HFFc6 (cell line): ENCODE measurements at places on chromosomes 7 and 10.

- peaks cover 5% of the 10 kb centered on the region for H3K27me3 ChIP-seq
- no peak overlapping the region for H3K4me3 ChIP-seq
- no peak for DNase-seq
- H3K4me1 ChIP-seq = peaks cover 29% of the 10 kb centered on the region
- H3K36me3 ChIP-seq = peaks cover 11% of the 10 kb centered on the region
Observed at GRCh38 chr7:102064361-102065025, 222.2 kb upstream of the SH2B2 start.

- no peak overlapping the region for H3K4me3 ChIP-seq
- DNase-seq = peak; percentile 22
- H3K27ac ChIP-seq = no peak overlapping the region; the same call in 1 of the 2 replicates
Observed at GRCh38 chr7:78225534-78225933, 427.0 kb downstream of the PHTF2 start.

- DNase-seq = peak; percentile 4
- H3K27me3 ChIP-seq = peaks cover 3% of the 10 kb centered on the region; the same call in 1 of the 2 replicates
- H3K27ac ChIP-seq = no peak overlapping the region
Observed at GRCh38 chr10:74371696-74372095, 220.7 kb downstream of the ADK start.

GRCh38 chr7:111987886-111988285, 218.3 kb downstream of the DOCK4 start:
- H3K36me3 ChIP-seq = 0 out of 2 replicates have a peak, but pooled peaks cover 9% of the 10 kb centered on the region
- no peak for DNase-seq
- no peak overlapping the region for H3K27ac ChIP-seq
- peaks cover 40% of the 10 kb centered on the region for H3K4me1 ChIP-seq

- no peaks in the 10 kb centered on the region for H3K4me1 ChIP-seq
- H3K4me3 ChIP-seq = no peak overlapping the region
- no peak for DNase-seq
- H3K36me3 ChIP-seq = no peaks in the 10 kb centered on the region; the same call in 1 of the 2 replicates
- no peaks in the 10 kb centered on the region for H3K27me3 ChIP-seq
Observed at GRCh38 chr7:54738737-54739136, 20.3 kb downstream of the SEC61G start.

DNA sequence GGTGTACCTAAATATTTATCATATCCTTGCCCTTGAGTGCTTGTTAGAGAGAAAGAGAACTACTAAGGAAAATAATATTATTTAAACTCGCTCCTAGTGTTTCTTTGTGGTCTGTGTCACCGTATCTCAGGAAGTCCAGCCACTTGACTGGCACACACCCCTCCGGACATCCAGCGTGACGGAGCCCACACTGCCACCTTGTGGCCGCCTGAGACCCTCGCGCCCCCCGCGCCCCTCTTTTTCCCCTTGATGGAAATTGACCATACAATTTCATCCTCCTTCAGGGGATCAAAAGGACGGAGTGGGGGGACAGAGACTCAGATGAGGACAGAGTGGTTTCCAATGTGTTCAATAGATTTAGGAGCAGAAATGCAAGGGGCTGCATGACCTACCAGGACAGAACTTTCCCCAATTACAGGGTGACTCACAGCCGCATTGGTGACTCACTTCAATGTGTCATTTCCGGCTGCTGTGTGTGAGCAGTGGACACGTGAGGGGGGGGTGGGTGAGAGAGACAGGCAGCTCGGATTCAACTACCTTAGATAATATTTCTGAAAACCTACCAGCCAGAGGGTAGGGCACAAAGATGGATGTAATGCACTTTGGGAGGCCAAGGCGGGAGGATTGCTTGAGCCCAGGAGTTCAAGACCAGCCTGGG, 11.4 kb downstream of the SERPINE1 start:
- peak overlapping the region; percentile 98 for H3K27ac ChIP-seq
- peaks cover 83% of the 10 kb centered on the region for H3K27me3 ChIP-seq
- H3K4me1 ChIP-seq = peaks cover 84% of the 10 kb centered on the region
- peak overlapping the region; percentile 98 for H3K4me3 ChIP-seq
- peaks cover 44% of the 10 kb centered on the region for H3K36me3 ChIP-seq

DNA sequence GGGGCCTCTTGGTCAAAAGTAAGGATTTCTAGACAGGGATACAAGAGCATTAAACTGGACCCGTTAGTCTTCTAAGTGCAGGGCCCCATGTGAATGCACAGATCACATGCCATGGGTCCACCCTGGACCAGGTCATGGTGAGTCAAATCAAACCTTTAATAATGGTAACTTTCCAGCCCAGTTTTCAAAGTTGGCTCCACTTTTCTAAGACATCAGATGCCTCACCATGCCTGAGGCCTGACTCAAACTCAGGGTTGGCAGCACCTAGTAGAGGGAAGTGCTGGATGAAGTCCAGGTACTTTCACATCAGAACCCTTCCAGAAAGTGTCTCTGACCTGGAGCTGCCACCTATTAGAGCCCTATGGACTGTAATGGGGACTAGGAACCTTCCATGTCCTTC, 9.7 kb upstream of the SMIM30 start:
- H3K27me3 ChIP-seq = no peaks in the 10 kb centered on the region; the same call in 1 of the 2 replicates
- no peaks in the 10 kb centered on the region for H3K36me3 ChIP-seq
- no peak overlapping the region for H3K27ac ChIP-seq
- no peak overlapping the region for H3K4me3 ChIP-seq
- no peaks in the 10 kb centered on the region for H3K4me1 ChIP-seq

GRCh38 chr10:77936697-77937567, 10.4 kb upstream of the DLG5 start:
- no peak overlapping the region for H3K4me3 ChIP-seq
- no peak for DNase-seq
- H3K27ac ChIP-seq = no peak overlapping the region
- H3K36me3 ChIP-seq = no peaks in the 10 kb centered on the region
- H3K27me3 ChIP-seq = peaks cover 2% of the 10 kb centered on the region; the same call in 1 of the 2 replicates

DNA sequence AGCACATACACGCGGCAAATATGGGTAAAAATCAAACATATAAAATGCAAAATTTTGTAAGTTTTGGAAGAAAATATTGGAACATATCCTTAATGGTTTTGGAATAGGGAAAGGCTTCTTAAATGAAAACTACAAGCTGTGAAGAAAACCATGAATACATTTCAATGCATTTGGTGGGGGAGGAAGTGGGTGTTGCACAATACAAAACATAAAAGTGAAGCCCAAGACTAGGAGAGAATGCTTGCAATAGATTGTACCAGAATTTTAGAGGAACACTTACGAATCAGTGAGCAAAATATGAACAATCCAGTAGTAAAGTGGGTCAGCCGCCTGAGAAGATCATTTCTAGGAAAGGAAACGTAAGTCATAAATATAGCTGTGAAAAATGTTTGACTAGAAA, 322.6 kb upstream of the MKI67 start:
- H3K27ac ChIP-seq = no peak overlapping the region
- no peaks in the 10 kb centered on the region for H3K4me1 ChIP-seq
- no peaks in the 10 kb centered on the region for H3K27me3 ChIP-seq
- H3K36me3 ChIP-seq = no peaks in the 10 kb centered on the region

- H3K4me3 ChIP-seq = no peak overlapping the region
- DNase-seq = peak; percentile 69
- H3K27ac ChIP-seq = no peak overlapping the region
- no peaks in the 10 kb centered on the region for H3K36me3 ChIP-seq
- H3K4me1 ChIP-seq = no peaks in the 10 kb centered on the region
Observed at GRCh38 chr10:104406715-104407650, 53.4 kb downstream of the CFAP58 start.

DNA sequence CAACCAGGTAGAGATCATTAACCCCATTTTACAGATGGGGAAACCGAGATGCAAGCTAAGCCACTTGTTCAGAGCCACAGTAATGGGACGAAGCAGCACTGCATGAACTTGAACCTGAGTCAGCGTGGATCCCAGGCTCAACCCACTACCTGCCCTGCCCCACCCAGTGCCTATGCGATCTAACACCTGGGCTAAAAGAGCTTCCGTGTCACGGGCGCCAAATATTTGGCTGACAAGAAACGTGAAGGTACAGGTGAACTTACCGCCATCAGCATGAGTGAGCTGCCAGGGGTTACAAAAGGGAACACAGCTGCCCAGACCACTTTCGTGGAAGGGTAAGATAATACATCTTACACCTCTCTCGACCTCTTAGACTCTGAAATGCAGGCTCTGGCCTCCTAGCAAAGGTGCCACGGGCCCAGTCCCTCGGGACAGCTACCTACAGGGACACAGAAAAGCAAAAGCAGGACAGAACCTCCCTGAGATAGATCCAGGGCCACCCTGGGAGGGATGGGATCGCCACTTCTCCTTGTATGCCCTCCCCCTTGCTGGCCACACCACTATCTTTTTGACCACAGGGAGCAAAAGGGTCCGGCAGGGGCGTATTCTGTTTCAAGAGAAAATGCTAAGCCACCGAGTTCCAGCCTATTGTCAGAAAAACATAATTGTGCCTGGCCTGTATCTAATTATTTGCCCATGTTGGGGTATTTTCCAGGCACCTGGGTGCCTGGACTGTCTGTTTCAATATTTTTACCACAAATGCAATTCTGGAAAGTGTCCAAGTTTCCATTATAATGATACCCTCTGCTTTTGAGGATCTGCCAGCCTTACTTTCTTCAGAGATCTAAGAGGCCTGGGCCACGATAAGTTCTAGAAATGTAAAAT, 6.4 kb downstream of the CHST15 start:
- no peak for DNase-seq
- no peak overlapping the region for H3K4me3 ChIP-seq
- H3K36me3 ChIP-seq = peaks cover 5% of the 10 kb centered on the region
- peaks cover 13% of the 10 kb centered on the region for H3K27me3 ChIP-seq
- peaks cover 7% of the 10 kb centered on the region; the same call in 1 of the 2 replicates for H3K4me1 ChIP-seq
- H3K27ac ChIP-seq = no peak overlapping the region

- DNase-seq = no peak
- no peaks in the 10 kb centered on the region for H3K4me1 ChIP-seq
- H3K4me3 ChIP-seq = no peak overlapping the region
- no peaks in the 10 kb centered on the region for H3K36me3 ChIP-seq
- H3K27me3 ChIP-seq = peaks cover 2% of the 10 kb centered on the region
Observed at GRCh38 chr10:63919575-63920279, 398.5 kb downstream of the REEP3 start.

DNA sequence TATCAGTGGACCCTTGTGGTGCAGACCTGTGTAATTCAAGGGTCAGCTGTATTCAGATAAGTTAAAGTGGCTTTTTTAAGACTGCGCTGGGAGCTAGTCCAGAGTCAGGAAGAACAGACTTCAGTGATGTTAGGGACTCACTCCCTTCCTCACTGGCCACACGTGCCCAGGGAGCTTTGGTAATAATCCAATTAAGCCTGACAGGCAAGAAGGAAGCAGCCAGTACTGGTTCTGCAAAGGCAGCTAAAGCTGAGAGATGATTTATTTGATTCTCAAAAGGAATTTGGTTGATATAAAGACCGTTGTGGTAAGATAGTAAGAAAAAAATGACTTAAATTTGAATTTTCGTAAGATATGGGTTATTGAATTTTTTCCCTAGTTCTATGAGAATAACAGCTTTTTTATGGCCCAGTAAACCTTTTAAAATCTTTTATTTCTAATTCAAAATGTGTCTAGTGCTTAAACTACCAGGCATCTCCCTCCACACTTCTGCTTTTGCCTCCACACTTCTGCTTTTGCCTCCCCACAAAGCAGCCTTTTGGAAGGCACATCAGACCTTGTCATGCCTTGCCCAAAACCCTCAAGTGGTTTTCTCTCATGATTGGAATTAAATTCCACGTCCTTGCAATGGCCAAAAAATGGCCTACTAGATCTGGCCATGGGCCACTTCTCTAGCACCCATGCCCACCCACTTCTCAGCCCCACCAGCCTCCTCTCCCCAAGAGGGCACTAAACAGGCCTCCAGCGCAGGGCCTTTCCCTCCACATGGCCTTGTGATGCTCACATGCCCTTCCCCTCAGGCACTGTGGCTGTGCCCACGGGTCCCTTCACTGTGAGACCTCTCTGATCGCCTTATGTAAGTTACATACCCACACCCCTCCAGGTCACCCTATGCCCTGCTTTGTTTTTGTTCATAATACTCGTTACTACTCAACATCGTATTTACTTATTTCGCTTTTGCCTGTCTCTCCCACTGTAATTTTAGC, 92.5 kb downstream of the POU6F2 start:
- no peak overlapping the region for H3K4me3 ChIP-seq
- no peak overlapping the region for H3K27ac ChIP-seq
- no peak for DNase-seq
- no peaks in the 10 kb centered on the region for H3K36me3 ChIP-seq
- no peaks in the 10 kb centered on the region for H3K27me3 ChIP-seq
- H3K4me1 ChIP-seq = no peaks in the 10 kb centered on the region

GRCh38 chr7:13894954-13895353, 94.5 kb downstream of the ETV1 start:
- H3K27ac ChIP-seq = no peak overlapping the region
- H3K36me3 ChIP-seq = peaks cover 21% of the 10 kb centered on the region
- no peak for DNase-seq
- H3K27me3 ChIP-seq = peaks cover 3% of the 10 kb centered on the region
- no peak overlapping the region for H3K4me3 ChIP-seq

DNA sequence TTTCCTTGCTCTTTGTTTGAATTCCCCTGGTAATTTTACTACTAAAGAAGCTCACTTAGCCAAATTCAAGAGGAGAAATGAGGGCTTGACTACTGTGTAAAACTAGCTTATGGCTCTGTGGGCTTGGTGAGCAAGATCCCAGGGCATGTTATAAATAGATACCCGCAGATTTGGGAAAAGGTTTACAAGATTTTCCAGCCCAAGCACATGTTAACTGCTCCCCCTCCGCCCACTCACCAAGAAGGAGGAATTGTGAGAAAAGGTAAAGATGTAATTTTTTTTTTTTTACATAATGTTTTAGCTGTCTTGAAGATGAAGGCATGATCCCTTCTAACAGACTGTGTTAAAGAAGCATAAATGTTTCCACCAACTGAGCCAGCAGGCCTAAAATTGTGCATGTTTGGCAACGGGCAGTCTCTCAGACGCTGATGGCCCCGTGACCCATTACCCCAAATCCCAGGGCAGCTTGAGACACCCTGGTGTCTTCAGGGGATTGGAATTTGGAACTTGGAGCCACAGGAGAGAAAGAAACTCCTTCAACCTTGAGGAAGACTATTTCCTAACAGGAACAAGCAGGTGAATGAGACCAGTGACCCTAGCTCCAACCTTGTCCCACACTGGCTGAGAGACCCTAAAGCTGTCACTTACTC, 429.8 kb upstream of the CELF2 start:
- no peak overlapping the region for H3K4me3 ChIP-seq
- no peaks in the 10 kb centered on the region for H3K36me3 ChIP-seq
- no peak overlapping the region for H3K27ac ChIP-seq
- H3K27me3 ChIP-seq = peaks cover 1% of the 10 kb centered on the region; the same call in 1 of the 2 replicates

GRCh38 chr10:101691081-101691480, 3.9 kb downstream of the FBXW4 start:
- peaks cover 79% of the 10 kb centered on the region for H3K4me1 ChIP-seq
- DNase-seq = no peak
